ENCODE measurements at places on chromosomes 6 and 20.
A peak's percentile ranks its signal among the peaks of the same experiment; 100 is the strongest.

- DNase-seq, result no peak
Measured at GRCh38 chr6:21438237-21438985, 155.1 kb upstream of the SOX4 start.

DNA sequence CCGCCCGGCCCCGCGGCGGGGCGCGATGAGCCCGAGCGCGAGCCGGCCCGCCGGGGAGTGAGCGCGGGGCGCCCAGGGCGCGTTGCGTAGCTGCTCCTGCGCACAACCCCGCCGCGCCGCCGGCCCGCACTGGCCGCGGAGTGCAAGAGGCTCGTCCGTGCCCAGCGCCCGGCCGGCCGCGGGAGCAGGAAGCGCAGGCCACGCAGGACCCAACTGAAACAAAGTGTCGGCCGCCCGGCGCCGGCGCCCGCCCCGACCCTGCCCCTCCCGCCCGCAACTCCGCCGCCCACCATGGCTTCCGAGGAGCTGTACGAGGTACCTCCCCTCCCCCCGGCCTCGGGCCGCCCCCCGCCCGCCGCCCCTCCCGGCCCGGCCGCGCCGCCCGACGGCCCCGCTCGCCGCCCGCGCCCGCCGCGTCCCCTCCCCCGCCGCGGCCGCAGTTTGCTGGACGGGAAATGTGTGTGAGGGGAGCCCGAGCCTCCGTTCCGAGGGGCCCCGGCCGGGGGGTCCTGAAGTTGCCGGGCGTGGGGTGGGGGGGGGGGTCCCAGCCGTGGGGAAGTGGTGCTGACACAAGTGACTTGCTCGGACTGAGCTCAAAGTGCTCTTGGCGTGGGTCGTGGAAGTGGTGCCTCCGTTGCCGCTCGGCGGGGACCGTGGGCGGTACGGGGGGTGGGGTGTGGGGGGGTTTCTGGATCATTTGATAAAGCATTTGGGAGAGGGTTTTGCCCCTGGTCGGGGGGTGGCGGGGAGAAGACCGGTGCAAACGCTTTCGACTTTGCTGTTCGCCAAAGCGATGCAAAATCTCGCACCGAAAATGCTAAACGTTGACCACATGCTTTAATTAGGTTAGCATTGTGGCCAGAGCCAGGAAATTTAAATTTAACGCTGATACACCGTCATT is 539 bp downstream of the CDYL start:
- peak; percentile 7 for DNase-seq

- DNase-seq, result no peak
Measured at GRCh38 chr20:40438161-40438830, 250.7 kb downstream of the MAFB start.

DNA sequence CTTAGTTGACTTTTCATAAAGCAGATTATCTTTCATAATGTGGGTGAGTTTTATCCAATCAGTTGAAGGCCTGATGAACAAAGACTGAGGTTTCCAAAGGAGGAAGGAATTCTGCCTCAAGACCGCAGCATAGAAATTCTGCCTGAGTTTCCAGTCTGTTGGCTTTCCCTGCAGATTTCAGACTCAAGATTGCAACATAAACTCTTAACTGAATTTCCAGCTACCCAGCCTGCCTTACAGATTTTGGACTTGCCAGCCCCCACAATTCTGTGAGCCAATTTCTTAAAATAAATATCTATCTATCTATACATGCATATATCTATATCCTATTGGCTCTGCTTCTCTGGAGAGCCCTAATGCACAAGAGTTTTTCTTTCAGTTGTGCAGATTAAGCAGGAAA is 57.3 kb upstream of the SMLR1 start:
- no peak for DNase-seq

GRCh38 chr6:39263303-39264037 is 34.2 kb upstream of the KCNK5 start:
- DNase-seq, result no peak

GRCh38 chr6:69343851-69344250 is 453.0 kb downstream of the LMBRD1 start:
- DNase-seq, result no peak

GRCh38 chr20:2204021-2204420 is 91.8 kb upstream of the TGM3 start:
- DNase-seq, result no peak

Measured in activated CD4-positive, alpha-beta T cell treated with anti-CD3 and anti-CD28 coated beads, Interleukin-2, amount 50 U/mL, for 1 hour (primary cell).